ENCODE measurements at places on chromosomes 5 and 9.
A peak's percentile ranks its signal among the peaks of the same experiment; 100 is the strongest.

- DNase-seq = peak; percentile 46
Measured at GRCh38 chr9:79362100-79363081, 209.4 kb upstream of the TLE4 start.

GRCh38 chr9:134061019-134061687 lies 6.7 kb downstream of the BRD3 start:
- no peak for DNase-seq

GRCh38 chr9:14170392-14170931 lies 143.5 kb downstream of the NFIB start:
- DNase-seq = no peak

DNA sequence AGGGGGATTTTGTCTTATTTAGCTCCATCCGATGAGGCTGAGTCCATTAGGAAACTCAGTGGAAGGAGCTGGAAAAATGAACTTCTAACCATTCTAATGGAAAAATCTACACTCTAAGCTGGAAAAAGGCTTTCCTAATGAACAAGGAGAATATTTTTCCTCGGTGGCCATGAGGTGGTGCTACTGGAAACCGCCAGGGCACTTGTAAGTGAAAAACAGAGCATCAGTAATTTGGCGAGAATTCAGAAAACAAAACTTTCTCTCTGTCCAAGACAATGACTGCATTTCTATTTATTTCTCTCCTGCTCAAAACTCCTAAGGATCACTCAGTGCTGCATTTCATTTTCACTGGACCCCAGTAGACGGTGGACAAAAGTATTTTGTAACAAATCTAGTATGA lies 237.6 kb downstream of the TENT4A start:
- no peak for DNase-seq

DNA sequence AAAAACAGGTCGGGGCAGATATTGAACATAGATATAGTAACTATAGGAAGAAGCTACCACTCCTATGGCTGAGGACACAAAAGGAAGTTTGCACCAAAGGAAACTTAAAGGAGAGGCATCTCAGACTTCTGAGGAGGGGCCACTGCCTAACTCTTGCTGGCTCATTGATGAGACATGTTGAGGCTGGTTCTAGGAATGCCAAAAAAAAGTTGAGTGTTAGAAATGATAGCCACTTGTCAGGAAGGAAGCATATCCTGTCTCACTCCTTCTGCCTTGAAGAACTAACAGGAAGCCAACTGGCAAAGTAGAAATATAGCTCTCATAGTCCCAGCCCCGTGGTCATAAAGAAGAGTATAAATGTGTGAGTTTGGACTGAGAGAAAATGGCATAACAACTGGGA lies 23.3 kb upstream of the STOM start:
- peak; percentile 57 for DNase-seq

- DNase-seq = peak; percentile 18
Measured at GRCh38 chr9:86020731-86021130, 78.6 kb downstream of the GOLM1 start.

- no peak for DNase-seq
Measured at GRCh38 chr9:34119713-34120112, 6.8 kb downstream of the DCAF12 start.

DNA sequence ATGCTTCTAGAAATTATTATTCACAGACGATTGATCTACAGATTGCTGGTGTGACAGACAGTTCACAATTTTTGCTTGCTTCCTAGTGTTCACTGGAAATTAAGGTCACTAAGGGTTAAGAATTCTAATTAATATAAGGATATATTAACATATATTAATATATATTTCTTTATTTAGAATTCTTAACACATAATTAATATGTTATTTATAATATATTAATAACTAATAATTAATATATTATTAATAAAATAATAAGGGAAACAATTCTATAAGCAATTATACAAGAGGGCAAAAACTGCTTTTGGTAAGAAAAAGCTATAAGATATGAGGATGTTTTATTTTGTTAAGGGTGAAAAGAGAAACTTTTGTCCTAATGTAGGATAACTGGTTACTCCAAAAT lies 56.3 kb downstream of the PDE6A start:
- no peak for DNase-seq

DNA sequence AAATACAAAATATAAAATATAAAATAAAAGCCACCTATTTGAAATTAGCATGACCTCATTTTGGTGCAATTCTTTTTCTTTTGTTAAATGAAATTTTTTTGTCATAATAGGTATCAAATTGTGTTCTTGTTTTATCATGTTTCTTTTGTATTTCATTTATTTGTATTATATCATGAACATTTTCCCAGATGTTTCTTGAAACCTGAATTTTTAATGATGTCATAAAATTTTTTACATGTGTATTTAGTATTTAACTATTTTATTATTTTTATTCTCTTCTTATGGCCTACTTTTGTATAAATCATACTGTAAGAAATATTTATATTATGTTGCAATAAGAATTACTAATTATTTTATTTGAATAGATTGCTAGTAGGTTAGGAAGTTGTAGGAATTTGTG lies 361.7 kb downstream of the TMEM161B start:
- no peak for DNase-seq

DNA sequence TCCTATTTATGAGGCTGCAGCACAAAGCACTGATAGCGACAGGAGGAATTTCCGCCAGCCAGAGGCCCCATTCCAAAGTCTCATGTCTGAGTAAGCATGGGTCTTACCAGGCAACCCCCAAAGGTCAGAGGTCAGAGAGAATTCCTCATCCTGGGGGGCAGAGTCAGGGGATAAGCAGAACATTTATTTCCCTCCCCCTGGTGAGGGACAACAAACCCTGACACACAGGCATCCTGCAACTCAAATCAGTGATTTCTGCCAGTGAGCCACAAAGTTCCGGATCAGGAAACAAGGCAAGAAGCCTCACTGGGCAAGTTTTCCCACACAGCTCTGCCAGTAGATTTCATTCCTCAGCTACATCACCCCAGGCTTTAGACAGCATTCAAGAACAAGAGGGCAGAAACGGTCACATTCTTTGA lies 37.0 kb downstream of the ADAMTS12 start:
- peak; percentile 83 for DNase-seq

DNA sequence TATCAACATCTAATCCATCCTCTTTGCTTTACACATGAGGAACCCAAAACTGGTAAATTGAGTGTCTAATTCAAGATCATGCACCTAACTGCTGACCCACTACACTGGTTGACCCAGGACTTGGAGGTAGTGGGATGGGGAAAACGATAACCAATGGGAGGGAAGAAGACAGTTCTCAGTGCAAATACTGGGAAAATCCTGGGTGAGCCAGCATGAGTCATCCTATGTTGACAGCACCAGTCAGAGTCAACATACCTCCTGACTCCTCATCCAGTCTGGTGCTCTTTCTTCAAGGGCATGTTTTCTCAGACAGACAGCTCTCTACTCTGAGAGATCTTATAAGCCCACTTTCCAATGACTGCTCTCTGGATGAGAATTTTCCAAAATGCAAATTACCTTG lies 232.8 kb upstream of the PTGER4 start:
- DNase-seq = peak; percentile 57

- no peak for DNase-seq
Measured at GRCh38 chr9:34114436-34114835, 12.1 kb downstream of the DCAF12 start.

- no peak for DNase-seq
Measured at GRCh38 chr5:20033881-20034280, 45.9 kb upstream of the CDH18 start.

GRCh38 chr9:113721856-113722255 lies 154.3 kb upstream of the ZNF618 start:
- no peak for DNase-seq

DNA sequence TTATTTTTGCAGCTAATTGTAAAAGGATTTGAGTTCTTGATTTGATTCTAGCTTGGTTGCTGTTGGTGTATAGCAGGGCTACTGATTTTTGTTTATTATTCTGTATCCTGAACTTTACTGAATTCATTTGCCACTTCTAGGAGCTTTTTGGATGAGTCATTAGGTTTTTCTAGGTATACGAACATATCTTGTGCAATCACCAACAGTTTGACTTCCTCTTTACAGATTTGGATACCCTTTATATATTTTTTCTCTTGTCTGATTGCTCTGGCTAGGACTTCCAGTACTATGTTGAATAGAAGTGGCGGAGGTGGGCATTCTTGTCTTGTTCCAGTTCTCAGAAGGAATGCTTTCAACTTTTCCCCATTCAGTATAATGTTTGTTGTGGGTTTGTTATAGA lies 210.8 kb downstream of the FGF10 start:
- DNase-seq = no peak

DNA sequence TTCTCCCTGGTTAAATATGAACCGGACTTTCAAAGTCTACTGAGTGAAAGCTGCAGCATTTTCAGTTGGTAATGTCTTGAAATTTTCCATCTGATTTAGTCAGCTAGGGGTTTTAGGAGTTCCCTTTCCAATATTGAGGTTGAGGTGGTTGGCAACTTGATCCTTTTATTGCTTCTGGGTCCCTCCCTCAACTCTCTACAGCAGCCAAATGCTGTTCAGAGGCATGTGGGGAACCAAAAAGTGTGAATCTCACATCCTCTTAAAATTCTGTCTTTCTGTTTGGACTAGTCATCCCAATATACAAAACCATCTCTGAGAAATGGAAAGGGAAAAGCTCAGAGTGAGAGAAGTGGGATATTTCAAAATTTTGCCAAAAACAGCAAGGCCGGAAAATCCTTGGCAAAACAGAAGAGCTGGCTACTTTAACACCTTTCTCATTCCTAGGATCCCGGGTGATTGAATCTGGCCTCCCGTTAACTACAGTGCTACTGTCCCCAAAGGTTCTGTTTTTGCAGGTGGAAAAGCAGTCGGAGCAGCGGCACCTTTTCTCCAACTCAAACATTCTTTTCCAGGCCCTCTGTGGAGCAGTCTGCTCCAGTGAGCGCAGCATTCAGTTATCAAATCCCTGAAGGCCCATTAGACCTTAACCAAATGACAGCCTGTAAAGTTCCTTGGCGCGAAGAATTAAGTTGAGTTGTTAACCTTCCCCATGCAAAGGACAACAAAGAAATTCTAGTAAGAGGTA lies 345.9 kb upstream of the NUDT12 start:
- no peak for DNase-seq

DNA sequence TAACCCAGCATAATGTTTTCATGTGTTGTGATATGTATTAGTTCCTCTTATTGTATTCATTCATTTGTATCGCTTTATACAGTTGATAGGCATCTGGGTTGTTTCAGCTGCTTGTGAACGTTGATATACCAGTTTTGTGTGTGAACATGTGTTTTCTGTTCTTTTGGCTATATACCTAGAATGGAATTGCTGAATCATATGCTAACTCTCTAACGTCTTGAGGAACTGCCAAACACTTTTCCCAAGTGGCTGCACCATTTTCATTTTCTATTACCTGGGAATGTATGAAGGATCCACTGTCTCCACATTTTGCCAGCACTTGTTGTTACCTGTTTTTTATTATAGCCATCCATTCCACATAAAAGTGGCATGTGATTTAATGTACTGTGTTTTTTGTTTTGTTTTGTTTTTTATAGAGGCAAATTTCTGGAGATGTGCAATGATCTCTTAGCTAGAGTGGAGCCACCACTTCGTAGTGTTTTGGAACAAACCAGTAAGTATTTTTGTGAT lies 34.6 kb downstream of the HSPA4 start:
- no peak for DNase-seq

GRCh38 chr5:952597-953271 lies 55.9 kb upstream of the NKD2 start:
- DNase-seq = no peak

- DNase-seq = no peak
Measured at GRCh38 chr9:127201071-127201541, 63.5 kb upstream of the GARNL3 start.

DNA sequence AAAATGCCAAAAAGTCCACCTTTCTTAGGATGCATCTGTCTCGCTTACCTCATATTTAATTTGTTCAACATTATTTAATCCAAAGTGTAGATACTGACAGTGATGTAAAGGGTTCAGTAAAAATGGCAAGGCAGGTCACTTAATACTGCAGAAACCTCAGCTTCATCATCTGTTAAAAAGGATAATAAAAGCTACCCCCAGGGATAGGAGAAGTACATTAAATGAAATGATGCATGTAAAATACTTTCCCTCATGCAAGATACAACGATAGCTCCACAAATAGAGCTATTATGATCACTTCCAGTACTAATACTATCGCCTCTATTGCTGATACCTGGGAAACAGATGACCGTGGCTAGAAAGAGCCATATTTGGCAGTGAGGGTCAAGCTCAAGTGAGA lies 82.9 kb downstream of the SLC1A1 start:
- no peak for DNase-seq

- DNase-seq = no peak
Measured at GRCh38 chr5:128766406-128766805, 198.9 kb upstream of the SLC27A6 start.

DNA sequence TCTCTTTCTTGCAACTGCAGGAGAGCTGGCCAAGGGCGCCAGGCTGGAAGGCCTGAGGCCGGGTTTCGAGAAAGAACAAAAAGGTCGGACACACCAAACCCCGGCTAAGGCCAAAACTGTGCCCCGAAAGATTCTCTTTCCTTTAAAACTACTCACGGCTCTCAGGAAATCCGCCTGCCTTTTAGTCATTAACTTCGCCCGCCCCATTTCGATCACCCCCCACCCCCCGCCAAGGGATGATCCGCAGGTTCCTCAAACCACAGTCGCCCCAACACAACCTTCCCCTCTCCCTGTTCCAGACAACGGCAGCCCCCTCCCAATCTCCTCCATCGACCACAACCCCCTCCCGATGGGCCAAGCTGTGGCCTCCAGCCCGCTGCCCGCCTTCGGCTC lies 536 bp downstream of the FEM1C start:
- DNase-seq = peak; percentile 29

- peak; percentile 22 for DNase-seq
Measured at GRCh38 chr5:110045158-110045557, 355.4 kb downstream of the MAN2A1 start.
